ENCODE measurements at places on chromosomes 1 and 21. TPM values are rescaled to one million over a fixed set of nuclear protein-coding genes. Genes with fewer than 3 reads are reported as not detected.
A peak's percentile ranks its signal among the peaks of the same experiment; 100 is the strongest.

Gene KCNJ9
- not detected for total RNA-seq

Gene ACKR1
- total RNA-seq = not detected

Gene HSD11B1
- not detected for total RNA-seq

Gene SIM2
- not detected for total RNA-seq

Gene SLC1A7
- total RNA-seq = 16.0 TPM

Gene WNT9A
- not detected for total RNA-seq

Gene KCNT2
- total RNA-seq = not detected

Gene CD160
- total RNA-seq = 77.7 TPM

Gene PTCH2
- 2.4 TPM for total RNA-seq

DNA sequence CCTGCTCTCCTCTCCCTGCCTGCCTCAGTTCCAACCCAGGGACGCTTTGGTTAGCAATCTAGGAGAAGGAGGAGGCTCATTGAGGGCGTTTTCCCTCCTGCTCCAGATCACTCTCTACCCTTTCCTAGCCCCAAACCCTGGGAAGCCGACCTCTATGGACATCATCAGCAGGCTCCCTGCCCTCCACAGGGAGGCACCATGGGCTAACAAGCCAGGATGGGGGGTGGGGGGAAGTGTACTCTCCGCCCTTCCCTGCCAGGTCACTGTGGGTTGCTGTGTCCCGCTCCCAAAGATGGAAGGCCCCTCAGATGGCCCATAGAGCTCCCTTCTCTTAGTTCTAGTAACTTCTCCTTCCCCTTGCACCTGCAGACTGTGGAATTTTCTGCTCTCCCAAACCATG is 35.7 kb downstream of the KCND3 start:
- no peak for DNase-seq

DNA sequence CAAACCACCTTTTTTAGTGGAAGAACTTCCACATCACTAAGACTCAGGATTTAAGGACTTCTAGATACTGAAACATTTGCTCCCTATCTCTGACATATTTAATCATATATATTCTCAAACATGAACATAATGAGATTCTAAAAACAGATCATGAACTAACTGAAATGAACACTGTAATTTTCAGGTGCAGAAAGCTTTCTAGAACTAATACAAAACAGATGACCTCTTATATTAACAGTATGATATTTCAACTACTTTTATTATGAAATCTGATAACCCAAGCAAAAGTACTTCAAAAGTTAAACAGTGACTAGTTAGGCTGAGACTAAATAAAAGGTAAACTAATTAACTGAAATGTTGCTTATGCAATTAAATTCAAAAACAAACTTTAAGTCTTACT is 157.5 kb downstream of the COP1 start:
- DNase-seq = no peak

GRCh38 chr1:12405325-12406210 is 175.7 kb downstream of the VPS13D start:
- no peak for DNase-seq

DNA sequence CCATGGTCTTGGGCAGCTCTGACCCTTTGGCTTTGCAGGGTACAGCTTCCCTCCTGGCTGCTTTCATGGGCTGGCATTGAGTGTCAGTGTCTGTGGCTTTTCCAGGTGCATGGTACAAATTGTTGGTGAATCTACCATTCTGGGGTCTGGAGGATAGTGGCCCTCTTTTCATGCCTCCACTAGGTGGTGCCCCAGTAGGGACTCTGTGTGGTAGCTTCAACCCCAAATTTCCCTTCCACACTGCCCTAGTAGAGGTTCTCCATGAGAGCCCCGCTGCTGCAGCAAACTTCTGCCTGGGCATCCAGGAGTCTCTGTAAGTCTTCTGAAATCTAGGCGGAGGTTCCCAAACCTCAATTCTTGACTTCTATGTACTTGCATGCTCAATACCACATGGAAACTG is 494.5 kb upstream of the LRRC7 start:
- no peak for DNase-seq

DNA sequence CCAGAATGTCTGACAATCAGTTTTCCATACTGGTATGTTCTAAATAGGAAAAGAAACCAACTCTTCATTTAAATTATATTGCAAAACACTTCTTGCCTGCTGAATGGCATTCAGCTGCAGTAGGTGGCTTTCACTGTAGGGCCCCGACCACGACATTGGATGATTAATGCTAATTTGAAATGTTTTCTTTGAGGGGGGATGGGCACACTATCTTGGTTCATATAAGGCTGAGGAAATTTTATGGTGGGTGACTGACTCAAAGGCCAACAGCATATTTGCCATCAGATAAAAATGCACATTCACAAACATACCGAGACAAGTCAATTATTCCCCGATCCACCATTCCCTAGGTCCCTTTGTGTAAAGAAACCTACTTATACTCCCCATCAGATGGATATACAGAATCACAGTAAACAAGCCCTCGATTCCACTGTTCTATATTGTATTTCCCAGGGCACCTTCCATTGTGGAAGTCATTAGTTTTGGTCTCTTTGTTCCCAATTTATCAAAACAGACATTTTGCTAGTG is 464.2 kb upstream of the DAB1 start:
- no peak for DNase-seq

GRCh38 chr1:88401313-88401712 is 282.8 kb upstream of the PKN2 start:
- DNase-seq = no peak

DNA sequence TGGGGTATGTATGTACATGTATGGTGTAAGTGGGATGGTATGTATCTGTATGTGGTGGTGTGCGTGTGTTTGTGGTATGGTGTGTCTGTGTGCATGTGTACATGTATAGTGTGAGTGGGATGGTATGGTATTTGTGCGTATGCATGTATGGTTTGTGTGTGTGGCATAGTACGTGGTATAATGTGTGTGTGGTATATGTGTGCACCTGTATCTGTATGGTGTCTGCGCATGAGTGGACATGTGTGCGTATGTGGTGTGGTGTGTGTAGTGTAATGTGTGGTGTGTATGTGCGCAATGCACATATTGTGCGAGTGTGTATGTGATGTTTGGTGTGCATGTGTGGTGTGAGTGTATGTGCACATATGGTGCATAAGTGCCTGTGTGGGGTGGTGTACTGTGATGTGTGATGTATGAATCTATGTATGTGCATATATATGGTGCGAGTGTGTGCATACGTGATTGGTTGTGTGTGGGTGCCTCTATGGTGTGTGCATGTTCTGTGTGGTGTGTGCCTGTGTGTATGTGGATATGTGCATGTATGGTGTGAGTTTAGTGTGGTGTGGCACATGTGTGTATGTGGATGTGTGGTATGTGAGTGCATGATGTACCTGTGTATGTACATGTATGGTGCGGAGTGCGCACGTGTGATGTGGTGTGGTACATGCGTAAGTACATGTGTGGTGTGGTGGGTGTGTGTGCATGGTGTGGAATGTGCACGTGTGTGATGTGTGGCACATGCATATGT is 38.8 kb downstream of the WDR4 start:
- DNase-seq = no peak

DNA sequence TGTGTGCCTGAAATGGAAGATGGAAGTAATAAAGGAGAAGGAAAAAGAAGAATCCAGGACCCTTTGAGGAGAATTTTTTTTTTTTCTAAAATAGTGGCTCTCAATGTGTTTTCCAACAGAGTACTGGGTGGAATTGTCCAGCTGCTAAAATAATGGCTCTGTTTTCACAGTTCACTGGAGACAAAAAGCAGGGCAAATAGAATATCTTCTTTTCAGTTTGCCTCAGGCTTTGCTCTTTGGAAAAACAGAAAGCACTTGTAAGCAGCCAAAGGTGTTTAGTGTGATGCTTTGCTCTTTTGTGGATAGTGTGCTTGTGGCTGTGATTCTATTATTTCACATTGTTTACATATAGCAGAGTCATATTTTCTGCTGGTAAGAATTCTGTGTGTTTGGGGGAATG is 77.4 kb upstream of the MROH9 start:
- no peak for DNase-seq

DNA sequence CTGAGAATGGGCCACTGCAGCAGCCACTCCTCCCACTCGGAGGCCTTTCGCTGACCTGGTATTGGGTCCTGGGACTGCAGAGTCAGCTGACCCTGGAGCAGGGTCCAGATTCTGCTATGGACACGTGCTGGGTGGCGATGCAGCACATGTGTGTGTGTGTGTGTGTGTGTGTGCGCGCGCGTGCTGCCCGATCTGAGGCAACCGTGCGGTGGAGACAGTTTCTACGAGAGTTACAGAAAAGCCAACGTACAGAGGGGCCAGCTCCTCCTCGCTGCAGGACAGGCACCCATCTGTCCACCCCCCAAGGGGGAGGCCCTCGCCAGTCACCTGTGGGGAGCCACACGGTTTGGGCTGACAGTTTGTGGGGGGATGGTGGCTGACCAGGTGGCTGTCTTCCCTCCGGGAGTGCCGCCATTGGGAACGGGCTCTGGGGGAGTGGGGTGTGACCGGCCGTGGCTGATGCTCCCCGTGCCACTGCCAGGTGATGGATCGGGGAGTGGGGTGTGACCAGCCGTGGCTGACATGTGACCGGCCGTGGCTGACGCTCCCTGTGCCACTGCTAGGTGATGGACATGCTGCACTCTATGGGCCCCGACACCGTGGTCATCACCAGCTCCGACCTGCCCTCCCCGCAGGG is 24.0 kb downstream of the CSTB start:
- DNase-seq = no peak

GRCh38 chr1:20727746-20728316 is 4.7 kb downstream of the SH2D5 start:
- no peak for DNase-seq

GRCh38 chr1:155080312-155081228 is 1.9 kb downstream of the EFNA3 start:
- peak; percentile 64 for DNase-seq

GRCh38 chr1:64530969-64531692 is 61.2 kb downstream of the CACHD1 start:
- no peak for DNase-seq

- DNase-seq = no peak
Measured at GRCh38 chr1:91958926-91959325, 9.7 kb downstream of the BRDT start.

GRCh38 chr1:177944016-177944949 is 25.6 kb downstream of the SEC16B start:
- DNase-seq = no peak

DNA sequence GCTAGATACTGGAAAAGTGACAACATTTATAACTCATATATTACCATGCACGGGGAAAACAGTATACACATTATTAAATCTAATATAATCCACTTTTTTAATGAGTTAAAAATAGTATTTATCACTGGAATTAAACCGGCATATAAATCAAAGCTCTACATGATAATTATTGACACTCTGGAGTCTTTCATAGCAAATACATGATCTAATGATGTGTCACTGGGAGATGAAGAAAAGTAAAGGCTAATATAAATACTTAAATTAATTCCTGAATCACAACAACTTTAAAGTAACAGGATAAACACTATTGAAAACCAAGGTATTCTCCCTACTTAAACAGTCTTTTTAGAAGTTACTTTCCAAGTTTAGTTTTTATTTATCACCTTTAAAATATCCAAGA is 52.4 kb upstream of the ASPM start:
- DNase-seq = no peak

GRCh38 chr1:28099050-28099769 is 10.8 kb upstream of the EYA3 start:
- no peak for DNase-seq

- no peak for DNase-seq
Measured at GRCh38 chr1:214264196-214264595, 16.8 kb upstream of the SMYD2 start.

GRCh38 chr21:37381883-37382585 is 15.5 kb downstream of the DYRK1A start:
- no peak for DNase-seq

DNA sequence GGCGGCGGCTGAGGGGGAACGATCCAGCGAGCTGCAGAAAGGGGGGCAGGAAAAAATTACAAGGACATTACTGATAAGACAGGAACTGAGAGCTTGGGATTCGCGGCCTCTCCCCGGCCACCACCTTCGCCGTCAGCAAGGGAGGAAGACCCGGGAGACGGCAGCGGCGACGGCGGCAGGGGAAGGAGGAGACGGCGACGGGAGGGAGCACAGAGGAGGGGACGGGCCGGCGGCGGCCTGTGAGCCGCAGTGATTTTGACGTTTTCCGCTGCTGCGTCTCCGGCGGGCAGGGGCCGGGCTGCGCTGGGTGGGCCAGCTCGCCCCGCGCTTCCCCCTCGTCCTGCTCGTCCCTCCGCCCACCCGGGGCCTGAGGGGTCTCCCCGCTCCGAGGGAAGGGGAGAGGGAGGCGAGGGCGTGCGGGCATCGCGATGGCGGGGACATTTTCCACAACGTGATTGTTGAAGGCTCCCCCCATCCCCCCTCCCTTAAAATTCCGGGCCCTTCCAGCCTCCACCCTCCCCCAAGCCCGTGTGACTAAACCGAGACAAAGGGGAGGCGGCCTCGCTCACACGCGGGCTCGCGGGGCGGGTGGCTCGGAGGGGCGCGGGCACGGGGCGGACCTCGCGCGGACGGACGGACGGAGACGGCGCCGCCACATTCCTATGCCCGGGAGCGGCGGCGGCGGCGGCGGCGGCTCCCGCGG is 407 bp downstream of the CAMSAP2 start:
- DNase-seq = peak; percentile 67

DNA sequence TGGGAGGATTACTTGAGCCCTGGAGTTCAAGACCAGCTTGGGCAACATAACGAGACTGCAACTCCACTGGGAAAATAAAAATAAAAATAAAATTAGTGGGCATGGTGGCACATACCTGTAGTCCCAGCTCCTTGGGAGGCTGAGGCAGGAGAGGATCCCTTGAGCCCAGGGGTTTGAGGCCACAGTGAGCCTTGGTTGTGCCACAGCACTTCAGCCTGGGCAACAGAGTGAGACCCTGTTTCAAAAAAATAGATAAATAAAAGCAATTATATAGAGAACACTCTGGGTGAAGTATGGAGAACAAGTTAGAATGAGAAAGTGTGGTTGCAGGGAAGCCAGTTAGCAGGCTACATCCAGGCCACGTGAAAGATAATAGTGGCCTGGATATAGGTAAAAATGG is 25.7 kb downstream of the CXADR start:
- no peak for DNase-seq

- no peak for DNase-seq
Measured at GRCh38 chr1:35644204-35644603, 2.9 kb upstream of the PSMB2 start.

- DNase-seq = no peak
Measured at GRCh38 chr1:116766616-116767469, 12.6 kb downstream of the CD2 start.

DNA sequence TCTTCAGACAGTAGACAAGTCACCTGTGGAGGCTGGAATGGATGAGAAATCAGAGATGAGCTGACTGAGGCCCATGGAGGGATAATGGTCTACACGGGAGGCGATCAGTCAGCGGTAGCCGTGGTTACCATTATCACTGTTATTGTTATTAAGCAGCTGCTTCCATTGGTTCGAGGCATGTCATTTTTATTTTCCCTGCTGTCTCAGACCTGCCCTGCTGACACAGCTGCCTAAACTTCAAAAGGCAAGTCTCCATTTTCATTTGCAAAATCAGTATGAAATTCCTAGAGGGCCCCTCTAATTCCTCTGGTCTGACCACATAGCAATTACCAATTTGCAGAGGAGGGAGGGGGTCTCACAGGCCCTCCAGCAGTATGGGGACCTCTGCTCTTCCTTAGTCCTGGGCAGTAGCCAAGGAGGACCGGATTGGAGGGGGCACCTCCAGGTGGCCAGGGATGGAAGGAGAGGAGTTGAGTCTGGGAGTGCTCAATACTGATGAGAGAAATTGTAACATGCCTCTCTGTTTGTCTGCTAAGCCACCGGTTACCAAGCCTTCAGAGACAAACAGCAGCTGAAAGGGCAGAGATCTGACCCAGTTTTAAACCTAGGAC is 184.2 kb downstream of the TRABD2B start:
- no peak for DNase-seq
